Mucosa of descending colon (tissue), 3 donors: ENCODE measurements at places on chromosomes 3 and 15.

DNA sequence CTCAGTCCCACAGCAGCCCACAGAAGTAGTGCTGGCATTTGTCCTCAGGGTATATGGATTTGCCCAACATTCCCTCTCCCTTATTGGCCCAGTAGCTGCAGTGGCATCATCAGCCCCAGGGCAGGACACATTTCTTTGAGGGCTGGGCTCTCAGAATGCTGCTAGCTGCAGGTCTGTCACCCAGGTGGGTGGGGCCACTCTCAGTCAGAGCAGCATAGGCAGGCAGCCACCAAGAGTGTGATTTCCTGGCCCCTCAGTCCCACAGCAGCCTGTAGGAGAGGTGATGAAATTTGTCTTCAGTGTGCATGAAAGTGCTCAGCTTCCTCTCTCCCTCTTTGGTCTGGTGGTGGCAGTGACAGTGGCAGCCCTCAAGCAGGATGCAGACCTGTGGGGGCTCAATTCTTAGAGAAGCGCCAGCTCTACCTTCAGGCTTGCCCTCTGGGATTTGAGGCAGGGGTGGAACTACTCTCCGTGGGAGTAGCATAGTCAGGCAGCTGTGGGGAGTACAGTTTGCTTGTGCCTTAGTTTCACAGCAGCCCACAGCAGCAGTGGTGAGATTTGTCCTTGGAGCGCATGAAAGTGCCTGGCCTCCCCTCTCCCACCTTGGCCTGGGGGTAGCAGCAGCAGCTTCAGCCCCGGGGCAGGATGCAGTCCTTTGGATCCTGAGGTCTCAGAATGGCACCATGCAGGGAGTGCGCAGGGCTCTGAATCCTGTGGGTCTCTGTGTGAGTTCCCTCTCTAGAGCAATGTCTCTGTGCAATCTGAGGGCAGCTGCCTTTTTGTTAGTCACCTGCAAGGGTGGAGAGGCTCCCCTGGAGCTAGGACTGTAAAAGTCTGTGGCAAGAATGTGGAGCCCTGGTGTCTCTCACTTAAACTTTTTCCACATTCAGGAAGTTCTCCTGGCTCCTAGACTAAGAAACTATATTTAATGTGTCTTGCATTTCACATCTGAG lies 1229.1 kb downstream of the ROBO2 start:
- no peak for DNase-seq

GRCh38 chr3:143901105-143901504 lies 52.8 kb upstream of the SLC9A9 start:
- no peak for DNase-seq

- DNase-seq: no peak
These were observed 31.5 kb downstream of the DENND6A start for GRCh38 chr3:57661404-57661803.

- DNase-seq: no peak
These were observed 84.6 kb downstream of the ZBTB20 start for GRCh38 chr3:115062412-115062956.

DNA sequence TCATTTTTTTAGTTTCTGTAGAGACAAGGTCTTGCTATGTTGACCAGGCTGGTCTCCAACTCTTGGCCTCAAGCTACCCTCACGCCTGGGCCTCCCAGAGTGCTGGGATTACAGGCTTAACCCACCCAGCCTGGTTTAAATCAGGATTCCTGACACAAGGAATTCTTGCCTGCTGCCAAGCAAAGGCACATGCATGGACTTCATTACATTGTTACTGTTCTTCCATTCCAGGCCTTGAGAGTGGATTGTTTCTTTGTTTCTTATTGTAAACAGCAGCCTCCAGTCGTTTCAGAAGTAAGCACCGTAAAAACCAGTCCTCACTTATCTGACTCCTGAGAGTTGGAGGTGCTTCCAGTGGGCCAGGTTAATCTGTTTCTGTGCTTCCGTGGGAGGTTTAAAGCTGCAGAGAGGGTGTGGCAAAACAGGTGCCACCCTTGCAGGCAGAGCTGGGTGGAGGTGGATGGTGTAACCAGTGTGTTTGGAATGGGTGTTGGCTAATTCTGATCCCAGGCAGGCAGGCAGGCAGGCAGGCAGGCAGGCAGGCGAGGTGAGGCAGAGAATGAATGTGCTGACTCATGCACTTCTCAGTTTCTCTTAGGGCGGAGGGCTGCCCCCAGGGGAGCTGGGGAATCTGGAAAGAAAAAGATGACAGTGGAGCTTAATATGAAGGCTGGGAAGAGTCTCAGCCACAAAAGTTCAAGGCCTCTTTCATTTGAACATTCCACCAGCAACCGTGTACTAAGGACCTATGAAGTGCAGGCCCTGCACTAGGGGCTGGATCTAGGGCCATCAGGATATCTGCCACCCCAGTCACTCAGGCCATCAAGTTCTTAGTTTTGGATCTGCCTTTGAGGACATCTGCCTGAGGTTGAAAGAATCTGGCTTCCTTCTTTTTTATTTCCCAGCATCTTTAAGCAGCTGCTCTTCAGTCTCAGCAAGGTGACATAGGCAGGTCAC lies 37.0 kb upstream of the CDCP1 start:
- peak; percentile 80 for DNase-seq

DNA sequence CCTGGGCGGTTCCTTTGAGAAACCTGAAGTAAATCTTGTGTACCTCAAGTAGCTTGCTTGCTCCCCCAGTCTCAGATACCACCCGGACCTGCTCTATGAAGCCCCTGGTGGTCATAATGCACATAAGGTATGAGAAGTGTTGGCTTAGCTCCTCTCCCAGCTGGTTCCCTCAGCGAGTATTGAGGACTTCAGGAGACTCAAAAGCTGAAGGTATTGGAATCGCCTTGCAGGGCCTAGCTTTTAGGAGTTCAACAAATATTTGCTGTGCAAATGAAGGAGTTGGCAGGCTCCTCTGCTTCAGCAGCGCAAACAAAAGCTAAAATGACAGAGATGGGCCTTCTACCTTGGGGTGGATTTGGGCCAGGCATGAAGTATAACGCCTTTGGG lies 1.7 kb downstream of the CMTM8 start:
- DNase-seq: no peak

DNA sequence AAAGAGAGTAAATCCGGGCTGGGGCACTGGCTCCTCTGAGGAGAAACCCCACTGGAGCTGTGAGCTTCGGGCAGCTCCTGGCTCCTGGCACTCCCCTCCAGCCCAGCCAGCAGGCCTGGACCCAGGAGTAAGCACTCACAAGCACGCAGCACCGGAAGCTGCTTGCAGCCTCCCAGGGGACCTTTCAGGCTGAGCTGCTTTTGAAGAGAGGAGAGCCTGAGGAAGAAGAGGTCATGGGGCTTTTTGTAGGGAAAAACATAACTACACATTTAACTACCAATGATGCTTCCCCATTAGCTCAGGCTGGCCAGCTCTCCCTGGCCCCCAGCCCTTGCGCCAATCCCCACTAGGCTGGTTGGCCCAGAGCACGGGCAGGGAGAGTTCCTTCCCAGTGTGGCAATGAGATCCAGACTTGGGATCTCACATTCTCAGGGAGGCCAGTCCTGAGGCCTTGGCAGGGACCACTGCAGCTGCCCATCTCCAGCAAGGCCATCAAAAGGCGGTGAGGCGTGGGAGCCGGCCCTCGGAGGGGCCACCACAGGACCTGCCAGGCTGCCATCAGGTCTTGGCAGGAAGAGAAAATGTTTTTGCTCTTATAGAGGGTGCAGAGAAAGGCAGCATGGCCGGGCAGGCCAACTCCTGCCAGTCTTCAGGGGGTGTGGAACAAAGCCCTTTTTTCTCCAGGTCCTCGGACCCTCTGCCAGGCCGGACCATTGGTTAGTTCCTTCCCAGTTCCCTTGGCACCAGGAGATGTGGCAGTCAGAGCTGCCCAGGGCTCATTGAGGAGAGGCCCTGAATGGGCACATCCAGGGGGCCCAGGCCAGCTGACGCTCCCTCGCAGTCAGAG lies 41.5 kb upstream of the MFGE8 start:
- DNase-seq: no peak

DNA sequence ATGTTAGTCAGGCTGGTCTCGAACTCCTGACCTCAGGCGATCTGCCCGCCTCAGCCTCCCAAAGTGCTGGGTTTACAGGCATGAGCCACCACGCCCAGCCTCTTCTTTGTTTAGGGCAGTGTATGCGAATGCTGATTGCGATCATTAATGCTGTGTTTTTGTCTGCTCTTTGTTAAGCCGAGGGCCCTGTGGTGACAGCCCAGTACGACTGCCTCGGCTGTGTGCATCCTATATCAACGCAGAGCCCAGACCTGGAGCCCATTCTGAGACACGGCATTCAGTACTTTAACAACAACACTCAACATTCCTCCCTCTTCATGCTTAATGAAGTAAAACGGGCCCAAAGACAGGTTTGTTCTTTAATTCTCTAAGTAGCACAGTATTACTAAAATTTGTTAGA lies 7.8 kb downstream of the KNG1 start:
- DNase-seq: no peak

DNA sequence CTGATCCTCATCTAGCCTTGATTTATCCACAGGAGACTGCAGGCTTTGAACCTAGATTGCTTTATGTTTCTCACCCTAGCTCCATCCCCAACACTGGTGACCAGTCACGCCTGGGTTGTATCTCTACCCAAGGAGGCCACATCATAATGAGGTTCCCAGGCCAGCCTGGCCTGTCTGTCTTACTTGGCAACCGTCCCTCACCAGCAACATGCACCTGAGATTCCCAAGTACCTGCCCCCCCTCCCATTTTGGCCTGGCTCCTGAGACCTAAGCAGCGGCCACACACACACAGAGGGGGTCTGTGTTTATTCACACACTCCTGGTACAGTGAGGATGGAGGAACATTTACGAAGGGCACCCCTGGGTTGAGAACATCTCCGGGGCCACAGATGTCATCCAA lies 2.4 kb downstream of the CAMK2N2 start:
- no peak for DNase-seq

DNA sequence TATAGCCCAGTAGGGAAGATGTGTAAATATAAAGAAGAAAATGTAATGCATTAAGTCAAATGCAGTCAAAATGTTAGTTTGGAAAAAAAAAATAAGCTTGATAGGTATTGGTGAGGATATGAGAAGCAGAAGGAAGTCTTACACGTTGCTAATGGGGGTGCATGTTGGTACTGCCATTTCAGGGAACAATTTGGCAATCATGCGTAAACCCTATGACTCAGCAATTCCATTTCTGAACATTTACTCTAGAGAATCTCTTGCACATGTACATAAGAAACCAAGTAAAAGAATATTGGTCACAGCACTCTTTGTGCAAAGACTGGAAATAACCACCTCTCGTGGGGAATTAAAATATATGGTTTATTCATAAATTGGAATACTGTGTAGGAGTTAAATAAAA lies 35.5 kb upstream of the TIMP4 start:
- DNase-seq: no peak

GRCh38 chr3:12955651-12956315 lies 114.4 kb upstream of the RPL32 start:
- DNase-seq: no peak

- no peak for DNase-seq
These were observed 13.0 kb downstream of the ZBED2 start for GRCh38 chr3:111582120-111582474.

GRCh38 chr3:10442151-10442795 lies 63.1 kb downstream of the ATP2B2 start:
- DNase-seq: no peak

DNA sequence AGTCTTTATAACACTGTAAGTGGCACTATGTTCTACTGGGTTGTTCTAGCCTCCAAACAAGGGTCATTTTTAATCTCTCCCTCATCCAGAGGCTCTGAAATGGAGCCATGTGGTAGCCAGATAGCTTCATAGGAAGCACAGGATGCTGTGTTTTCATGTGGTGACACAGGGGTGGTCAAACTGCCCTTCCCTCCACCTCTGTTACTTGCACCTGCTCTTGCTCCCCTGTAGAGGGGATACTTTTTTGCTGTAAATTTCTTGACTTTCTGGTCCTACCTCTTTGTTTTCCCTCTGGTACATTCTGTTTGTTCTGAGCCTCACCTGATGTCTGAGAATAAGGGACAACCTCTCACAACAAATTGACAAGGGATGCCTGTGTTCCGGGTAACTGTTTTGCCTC lies 76.8 kb downstream of the EPHB1 start:
- DNase-seq: no peak

GRCh38 chr3:127166501-127167065 lies 26.3 kb upstream of the PRR23E start:
- no peak for DNase-seq

- DNase-seq: peak; percentile 31
These were observed 5.1 kb downstream of the RAB43 start for GRCh38 chr3:129116482-129116946.

DNA sequence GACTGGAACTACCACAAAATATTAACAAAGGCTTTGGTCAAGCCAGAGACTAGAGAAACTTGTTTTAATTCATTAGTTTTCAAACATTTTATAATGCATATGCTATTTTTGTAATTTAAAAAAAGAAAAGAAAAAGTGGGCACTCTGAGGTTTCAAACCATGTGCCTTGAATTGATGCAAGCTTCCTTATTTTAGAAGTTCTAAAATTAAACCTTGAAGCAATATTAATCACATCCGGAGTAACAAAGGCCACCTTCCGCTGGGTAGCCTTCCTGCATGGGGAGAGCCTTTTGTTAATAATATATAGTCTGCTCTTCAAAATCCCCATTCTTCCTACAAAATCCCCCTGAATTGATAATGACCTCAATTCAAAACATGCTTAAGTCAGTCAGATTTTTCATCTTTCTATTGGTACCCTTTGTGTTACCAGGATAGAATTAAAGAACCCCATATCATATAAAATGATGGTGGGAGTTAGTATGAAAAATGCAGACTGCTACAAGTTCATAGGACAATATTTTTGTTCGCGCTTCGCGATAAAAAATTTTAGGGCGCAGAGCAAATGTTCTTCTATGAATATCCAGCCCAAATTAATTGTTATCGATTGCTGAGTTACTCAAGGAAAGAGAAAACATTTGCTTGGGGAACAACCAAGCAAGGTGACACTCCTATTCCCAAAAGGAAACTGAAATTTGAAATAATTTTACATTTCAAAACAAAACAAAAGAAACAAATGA lies 30.6 kb downstream of the LDHAL6B start:
- no peak for DNase-seq
